ENCODE measurements at places on chromosomes 4 and X.

DNA sequence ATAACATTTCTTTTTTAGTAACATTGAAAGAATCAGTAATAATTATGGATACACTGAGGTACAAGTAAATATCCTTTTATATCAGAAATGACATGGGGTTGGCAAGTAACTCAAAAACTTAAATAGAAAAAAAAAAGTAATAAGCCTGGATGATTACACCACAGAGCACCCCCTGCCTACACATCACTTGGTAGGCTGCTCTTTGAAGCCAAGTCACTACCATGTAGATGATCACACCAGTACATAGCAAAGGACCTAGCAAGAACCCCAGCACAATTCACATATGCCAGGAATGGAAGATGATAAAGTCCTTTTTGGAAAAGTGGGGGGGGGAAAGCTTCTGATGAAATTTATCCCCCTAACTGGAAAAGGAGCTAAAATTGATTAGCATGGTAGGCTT, 56.9 kb downstream of the METTL14 start:
- DNase-seq, result no peak

- no peak for DNase-seq
Measured at GRCh38 chrX:70901465-70901864, 7.0 kb downstream of the TEX11 start.

GRCh38 chr4:68592673-68593072, 16.6 kb upstream of the UGT2B17 start:
- no peak for DNase-seq

- DNase-seq, result no peak
Measured at GRCh38 chr4:88937081-88937480, 119.9 kb downstream of the FAM13A start.

GRCh38 chr4:15089979-15090378, 87.7 kb downstream of the CPEB2 start:
- DNase-seq, result no peak

DNA sequence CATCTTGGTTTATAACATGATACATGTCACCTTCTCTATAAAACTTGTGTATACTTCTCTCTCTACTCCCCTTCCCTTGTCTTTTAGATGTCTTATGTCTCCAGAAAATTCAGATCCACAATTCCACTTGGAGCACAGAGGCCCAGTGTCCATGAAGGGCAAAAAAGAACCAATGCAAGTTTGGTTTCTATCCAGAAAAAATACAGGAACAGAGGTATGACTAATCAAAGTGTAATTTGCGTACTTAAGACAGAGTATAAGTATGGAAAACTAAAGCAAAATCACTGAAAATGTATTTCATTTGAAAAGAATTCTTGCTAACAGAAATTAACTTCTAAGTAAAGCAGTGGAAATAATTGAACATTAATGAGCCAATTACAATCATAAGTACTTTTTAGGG, 46.2 kb downstream of the GUCY1B1 start:
- DNase-seq, result no peak

GRCh38 chr4:183638436-183638835, 20.5 kb downstream of the RWDD4 start:
- DNase-seq, result no peak

DNA sequence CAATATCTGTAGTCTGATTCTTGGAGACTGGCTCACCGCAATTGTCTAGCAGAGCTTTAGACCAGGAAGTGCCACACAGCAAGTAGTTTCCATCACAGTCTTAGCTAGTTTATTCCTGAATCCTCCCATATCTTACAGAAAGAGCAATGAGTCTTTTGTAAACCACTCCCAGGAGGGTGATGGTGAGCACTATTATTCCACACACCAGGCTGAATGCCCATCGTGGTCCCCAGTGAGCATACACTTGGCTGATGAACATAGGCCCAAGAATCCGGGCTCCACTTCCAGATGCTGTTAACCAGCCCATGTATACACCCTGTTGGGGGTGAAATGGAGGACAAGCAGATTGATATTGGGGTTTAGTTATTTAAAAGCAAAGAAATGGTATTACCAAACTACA, 39.8 kb downstream of the PLK4 start:
- DNase-seq, result no peak

GRCh38 chr4:24202579-24202978, 312.7 kb upstream of the PPARGC1A start:
- no peak for DNase-seq

DNA sequence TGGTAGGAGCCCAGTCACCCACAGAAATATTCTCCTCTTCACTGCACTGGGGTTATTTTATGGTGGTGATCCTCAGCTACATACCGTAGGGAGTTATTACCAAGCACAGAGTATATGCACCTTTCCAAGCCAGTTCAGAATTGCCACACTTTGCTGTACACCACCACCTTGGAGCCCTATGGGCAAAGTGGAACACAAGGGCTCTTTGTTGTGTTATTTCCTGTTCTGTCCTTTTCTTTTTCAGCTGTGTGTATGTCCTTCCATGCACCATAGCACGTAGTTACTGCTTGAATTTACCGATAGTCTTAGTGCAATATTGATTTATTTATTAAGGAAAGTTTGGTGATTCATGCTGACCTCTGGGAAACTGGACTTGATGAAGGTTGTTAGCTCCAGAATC, 8.3 kb downstream of the RNF128 start:
- DNase-seq, result no peak

DNA sequence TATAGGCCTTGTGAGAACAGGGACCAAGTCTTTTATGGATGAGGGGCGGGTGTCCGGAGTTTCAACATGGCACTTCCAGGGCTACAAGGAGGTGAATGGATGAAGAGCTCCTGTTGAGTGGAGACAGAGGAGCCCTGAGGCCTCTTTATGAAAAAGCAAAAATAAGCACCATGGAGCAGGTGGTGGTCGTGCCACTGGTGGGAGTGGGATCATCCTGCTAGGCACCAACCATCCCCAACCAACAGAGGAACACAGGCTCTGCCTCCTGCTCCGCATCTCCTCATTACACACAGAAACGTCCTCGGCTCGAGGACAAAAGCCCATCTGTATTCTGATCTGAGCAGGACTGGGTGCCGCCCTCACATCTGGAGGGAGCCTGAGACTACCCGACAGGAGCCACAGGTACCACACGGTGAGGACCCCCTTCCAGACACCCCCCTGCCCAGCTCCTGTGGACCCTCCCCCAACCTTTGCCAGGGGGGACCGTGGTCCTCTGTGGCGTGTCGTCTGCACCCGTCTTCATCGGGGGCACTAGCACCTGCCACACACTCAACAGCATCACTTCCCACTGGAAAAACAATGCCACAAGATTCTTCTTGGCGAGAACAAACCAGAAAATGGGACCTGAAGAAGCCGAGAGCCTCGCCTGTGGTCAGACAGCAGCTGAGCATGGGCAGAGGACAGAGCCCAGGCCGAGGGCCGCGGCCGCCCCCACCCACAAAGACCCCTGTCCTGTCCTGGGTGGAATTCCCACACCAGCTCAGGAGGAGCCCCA, 3.9 kb upstream of the PDE6B start:
- DNase-seq, result no peak

DNA sequence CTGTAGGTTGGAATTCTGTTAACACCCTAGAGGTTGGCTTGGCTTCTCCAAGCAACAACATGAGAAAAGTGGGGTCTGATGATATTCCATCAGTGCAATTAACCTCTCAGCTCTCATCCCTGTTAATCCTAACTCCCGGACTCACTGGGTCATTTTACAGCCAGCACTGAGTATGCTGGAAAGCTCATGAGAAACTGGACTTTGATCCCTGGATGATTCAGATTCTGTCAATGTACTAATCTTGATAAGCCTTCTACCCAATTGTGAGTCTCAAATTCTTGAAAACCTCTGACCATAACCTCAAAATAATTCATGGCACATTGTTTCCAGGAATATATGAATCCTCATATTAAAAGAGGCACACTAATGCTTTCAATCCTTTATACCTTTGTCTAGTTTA, 244.3 kb upstream of the DCAF8L1 start:
- DNase-seq, result no peak

DNA sequence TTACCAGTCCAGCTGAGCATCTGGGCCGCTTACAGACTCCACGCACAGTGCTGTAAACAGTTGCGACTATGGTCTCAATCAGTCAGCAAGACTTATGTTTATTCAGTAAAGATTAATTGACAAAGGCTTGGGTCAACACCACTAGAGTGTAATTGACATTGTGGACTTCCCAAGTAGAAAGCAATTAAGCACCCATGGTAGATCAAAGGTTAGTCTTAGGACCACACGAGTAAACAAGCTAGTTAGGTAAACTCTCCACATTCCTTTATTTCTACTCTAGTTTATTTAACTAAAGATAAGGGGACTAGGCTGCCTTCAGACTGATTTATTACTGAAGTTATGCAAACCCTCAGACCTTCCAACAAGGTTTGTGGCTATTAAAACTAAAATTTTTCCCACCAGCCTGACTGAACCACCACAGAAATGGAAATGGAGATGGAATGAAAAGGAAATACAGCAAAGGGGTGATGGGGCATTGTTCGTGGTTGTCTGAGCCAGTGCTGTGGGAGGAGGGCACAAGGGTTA, 44.2 kb downstream of the MTHFD2L start:
- no peak for DNase-seq

- DNase-seq, result no peak
Measured at GRCh38 chr4:123553733-123554637, 157.4 kb downstream of the SPRY1 start.

DNA sequence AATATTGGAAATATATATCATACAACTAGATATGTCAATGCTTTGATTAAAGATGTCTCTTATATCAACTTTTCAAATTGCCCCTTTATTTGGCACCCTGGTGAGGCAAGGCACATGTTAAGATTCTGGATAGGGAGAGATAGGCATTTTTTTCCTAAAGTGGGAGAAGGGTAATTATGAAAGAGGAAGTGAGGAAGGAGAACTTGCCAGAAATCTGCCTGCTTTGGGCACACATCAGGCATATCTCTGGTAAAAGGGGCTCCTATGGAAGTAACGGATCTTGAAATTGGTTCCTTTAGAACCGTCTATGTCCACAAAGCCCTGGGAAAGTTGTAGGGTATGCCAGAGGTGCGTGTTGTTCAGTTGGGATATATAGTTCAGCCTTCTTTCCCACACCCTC, 5.7 kb downstream of the IL15 start:
- no peak for DNase-seq

GRCh38 chr4:75708218-75708691, 16.1 kb upstream of the USO1 start:
- DNase-seq, result no peak

Data from stimulated activated naive CD4-positive, alpha-beta T cell (primary cell).